ENCODE measurements at places on chromosomes 1 and 21.
A peak's percentile ranks its signal among the peaks of the same experiment; 100 is the strongest.

- no peak for DNase-seq
These were observed 167.1 kb downstream of the ATP6V1G3 start for GRCh38 chr1:198373376-198373775.

DNA sequence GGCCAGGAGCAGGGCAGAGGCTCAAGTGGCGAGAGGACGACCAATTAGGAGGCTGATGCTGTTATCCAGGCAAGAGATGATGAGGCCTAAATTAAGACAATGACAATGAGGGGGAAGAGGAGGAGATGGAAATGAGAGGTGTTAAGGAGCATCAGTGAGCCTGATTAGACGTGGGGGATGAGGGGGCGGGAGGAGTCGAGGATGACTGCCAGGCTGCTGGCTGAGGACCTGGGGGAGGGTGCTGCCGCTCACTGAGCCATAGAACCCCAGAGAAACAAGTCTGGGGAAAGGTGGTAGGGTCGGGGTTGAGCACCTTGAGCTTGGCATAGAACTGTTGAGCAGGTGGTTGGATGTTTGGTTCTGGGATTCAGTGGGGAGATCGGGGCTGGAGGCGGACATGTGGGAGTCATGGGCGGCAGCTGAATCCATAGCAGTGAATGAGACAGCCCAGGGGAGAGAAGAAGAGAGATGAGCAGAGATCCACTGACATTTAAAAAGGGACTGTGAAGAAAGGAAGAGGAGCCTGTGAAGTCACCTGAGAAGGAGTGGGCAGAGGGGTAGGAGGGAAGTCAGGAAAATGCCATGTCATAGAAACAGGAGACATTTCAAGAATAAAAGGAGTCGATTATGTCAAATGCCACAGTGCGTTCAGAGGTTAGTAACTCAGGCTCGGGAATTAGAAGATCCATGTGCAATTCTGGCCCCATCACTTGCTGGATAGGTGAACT lies 28.5 kb downstream of the DLGAP3 start:
- DNase-seq: no peak

DNA sequence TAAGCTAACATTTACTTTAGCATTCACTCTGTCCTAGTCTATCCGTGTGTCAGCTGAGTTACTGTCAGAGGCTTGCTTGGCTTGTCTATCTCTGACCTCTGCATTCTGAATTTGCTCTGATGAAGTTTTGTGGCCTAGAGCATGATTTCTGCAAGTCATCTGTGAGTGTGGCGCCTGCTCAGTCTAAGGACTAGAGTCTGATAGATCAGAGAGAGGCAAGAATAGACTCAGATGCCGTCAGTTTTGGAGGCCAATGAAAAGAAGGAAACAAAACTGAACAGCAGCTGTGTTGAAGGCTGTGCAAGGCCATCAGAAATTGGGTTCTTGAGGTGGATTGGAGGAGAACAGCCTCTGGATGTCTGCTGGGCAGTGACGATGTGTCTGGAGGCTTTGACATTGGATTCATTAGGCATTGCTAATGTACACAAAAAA lies 573.1 kb downstream of the USP25 start:
- DNase-seq: peak; percentile 85

DNA sequence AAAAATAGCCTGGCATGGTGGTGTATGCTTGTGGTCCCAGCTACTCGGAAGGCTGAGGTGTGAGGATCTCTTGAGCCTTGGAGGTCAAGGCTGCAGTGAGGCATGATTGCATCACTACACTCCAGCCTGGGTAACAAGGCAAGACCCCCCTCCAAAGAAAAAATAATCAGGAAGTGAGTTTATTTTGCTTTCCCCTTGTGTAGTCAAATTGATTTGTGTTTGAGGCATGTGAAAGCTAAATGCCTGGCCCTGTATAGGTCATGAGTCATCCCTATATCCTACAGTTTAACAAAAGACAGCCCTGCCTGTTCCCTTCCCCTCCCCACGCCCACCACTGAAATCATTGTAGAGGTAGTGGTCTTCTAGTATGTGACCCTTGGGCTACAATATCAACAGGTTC lies 241.4 kb upstream of the JUN start:
- DNase-seq: no peak

- no peak for DNase-seq
These were observed 28.8 kb upstream of the SLC19A1 start for GRCh38 chr21:45570826-45571601.

DNA sequence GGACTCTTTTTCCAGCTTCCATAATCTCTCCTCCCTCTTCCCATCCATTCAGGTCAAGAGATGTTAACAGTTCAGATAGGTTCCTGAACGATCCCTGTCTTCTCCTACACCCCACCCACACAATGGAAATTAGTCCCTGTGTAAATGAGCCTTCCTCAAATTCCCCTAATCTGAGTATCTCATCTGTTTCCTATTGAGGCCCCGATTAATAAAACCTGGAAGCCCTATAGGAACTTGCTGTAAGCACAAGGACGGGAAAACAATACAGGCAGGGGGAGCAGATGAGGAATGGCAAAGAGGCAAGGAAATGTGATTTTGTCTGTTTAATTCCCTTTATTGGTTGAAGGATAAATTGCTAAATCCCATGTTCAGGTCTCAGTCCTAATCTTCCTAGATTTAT lies 7.1 kb upstream of the GPX7 start:
- DNase-seq: no peak

DNA sequence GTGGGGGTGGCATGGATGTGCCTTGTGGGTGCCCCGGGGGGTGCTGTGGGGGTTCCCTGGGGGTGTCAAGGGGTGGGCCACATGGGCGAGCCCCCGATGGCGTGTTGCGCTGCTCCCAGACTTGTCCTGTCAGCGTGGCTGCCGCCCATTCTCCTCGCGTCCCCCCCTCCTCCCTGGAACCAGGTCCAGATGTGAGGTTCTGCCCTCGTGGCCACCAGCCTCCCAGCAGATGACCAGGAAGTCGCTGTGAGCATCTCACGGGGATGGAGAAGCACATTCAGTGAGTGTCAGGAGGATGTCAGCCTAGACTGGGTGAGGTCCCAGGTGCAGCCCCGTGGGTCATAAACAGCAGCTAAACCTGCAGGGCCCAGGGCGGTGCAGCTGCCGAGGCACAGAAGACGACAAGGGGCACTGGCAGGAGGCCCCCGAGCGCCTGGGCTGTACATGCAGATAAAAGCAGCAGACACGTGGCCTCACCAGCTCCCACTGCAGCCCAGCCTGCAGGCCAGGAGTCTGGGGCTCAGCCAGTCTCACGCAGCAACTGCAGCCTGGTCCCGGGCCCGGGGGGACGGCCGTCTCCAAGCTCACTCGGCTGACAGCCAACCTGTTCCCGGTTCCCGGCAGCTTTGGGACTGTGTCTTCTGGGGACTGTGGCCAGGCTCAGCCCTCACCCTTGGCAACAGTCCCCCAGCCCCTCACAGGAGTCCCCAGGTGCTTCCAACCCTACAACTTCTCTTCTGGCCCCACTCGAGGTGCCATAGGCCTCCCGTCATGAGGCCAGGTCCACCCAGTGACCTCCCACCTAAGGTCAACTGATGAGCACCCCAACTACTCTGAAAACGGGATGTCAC lies 17.5 kb upstream of the COL6A2 start:
- DNase-seq: no peak

- DNase-seq: no peak
These were observed 322 bp downstream of the DCLRE1B start for GRCh38 chr1:113905435-113905861.

- DNase-seq: no peak
These were observed 2.4 kb downstream of the UBQLN4 start for GRCh38 chr1:156051011-156051725.

DNA sequence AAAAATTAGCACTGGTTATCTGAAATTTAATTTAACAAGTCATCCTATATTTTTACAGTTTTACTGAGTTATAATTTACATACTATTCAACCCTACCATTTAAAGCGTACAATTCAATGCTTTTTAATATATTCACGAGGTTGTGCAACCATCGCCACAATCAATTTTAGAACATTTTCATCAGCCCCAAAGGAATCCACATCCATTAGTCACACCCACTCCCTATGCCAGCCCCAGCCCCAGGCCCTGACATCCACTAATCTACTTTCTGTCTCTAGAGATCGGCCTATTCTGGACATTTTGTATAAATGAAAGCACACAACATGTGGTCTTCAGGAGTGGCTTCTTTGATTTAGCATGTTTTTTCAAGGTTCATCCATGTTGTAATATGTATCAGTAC lies 134.7 kb downstream of the PSMG1 start:
- DNase-seq: no peak

DNA sequence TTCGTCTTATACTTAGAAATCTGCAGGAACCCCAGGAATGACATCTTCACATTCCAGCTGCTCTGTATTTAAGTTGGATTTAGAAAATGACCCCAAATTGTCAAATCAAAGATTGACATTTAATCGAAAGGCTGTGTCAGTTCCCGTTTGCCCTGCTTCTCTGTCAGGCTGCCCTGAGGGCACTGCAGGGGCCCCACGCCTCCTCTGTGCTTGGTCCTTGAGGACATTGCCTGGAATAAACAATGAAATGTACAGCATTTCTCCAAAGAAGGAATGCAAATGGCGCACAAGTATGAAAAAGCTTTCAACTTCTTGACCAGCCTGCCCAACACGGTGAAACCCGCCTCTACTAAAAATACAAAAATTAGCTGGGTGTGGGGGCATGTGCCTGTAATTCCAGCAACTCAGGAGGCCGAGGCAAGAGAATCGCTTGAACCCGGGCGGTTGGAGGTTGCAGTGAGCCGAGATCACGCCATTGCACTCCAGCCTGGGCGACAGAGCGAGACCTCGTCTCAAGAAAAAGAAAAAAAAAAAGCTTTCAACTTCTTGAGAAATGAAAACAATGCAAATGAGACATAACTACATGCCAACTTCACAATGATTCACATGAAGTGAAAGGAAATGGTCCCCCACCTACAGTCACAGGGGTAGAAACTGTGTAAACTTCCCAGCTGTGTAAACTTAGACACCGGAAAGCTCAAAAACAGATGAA lies 3.0 kb downstream of the TMPRSS3 start:
- DNase-seq: no peak

- DNase-seq: peak; percentile 46
These were observed 182.1 kb upstream of the DMRTA2 start for GRCh38 chr1:50605186-50605875.

DNA sequence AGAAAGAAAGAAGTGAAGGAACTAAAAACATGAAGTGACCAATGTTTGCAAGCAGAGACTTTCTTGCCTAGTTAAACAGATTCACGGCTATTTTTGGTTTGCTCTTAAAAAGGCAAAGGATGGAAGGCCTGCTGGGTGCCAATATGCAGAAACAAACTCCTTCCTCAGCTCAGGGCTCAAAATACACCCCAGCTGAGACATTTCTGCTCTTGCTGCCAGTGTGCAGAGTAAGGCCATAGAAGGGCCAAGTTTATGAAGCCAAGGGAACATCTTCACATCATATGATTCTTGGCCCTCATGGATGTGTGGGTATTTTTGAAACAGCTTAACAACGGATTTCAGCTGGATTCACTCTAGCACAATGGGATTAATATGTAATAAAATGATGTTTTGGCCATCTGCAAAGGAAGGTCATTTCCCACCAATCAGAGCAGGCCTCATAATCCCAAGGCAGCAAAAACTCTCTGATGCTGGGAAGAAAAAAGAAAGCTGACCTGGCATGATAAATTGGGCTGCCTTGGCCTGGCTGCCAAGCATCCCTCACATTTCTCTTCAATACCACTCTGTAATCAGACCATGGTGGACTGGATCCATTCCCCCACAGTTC lies 70.7 kb downstream of the CAPZB start:
- DNase-seq: no peak

DNA sequence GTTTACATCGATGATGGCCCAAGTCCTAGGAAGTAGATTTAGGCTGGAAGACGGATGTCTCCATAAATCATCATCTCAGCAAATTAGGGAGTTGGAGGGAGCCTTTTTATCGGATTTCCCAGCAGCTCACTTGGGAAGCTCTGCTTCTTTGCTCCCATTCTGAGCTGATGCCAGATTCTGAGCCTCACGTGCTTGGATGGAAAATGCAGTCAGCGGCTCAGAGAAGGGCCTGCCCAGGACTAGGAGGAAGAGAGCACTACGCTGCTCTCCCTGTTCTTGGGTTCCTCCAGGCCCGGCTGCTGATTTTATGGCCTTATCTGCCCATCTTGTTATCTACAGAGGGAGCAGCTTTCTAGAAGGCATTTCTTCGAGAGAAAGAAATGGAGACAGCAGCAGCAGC lies 42.0 kb downstream of the UBIAD1 start:
- no peak for DNase-seq

GRCh38 chr1:238232084-238232710 lies 341.5 kb upstream of the ZP4 start:
- DNase-seq: no peak

GRCh38 chr1:15215116-15215515 lies 31.9 kb upstream of the FHAD1 start:
- no peak for DNase-seq

GRCh38 chr1:87334351-87335174 lies 5.9 kb downstream of the LMO4 start:
- no peak for DNase-seq

DNA sequence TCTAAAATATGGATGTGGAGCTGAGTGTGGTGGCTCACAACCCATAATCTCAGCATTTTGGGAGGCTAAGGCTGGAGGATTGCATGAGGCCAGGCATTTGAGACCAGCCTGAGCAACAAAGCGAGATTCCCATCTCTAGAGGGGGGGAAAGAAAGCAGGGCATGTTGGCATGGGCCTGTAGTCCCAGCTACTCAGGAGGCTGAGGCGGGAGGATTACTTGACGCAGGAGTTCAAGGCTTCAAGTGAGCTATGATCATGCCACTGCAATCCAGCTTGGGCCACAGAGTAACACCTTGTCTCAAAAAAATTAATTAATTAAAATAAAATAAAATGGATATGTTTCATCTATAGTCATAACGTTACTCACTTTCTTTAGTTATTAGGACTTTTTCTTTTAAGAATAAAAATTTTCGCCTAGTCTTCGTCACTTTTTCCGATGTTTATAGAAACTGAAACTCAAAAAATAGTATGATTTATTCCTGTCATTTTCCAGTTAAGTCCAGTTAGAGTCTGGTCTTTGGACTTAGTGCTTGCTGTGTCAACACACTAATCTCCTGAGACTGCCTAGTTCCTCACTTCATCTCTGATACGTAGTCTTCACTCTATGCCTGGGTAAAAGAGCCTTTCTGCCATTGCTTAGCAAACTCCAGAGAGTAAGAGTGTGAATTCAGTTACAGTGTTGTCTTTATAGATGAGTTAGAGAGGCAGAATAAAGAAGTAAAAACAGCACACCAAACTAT lies 28.0 kb downstream of the IARS2 start:
- no peak for DNase-seq

Data from GDM1 (cell line).